ENCODE measurements at places on chromosomes 11 and 22. TPM values are rescaled to one million over a fixed set of nuclear protein-coding genes. Genes with fewer than 3 reads are reported as not detected.

The UBTFL1 gene
- not detected for total RNA-seq

The RIMBP3C gene
- 0.19 TPM for total RNA-seq

The SLC15A3 gene
- total RNA-seq = 15.3 TPM

The TEX54 gene
- not detected for total RNA-seq

The ACTN3 gene
- total RNA-seq = not detected

The TMEM191C gene
- total RNA-seq = 0.42 TPM

The C1QTNF4 gene
- 1.5 TPM for total RNA-seq
